ENCODE measurements at places on chromosomes 11 and 22.

- no peak for DNase-seq
These were observed 89.6 kb downstream of the RASSF10 start for GRCh38 chr11:13098616-13099289.

- DNase-seq: no peak
These were observed 18.2 kb downstream of the C11orf91 start for GRCh38 chr11:33682446-33682845.

- DNase-seq: no peak
These were observed 404.2 kb downstream of the LUZP2 start for GRCh38 chr11:24900960-24901549.

- DNase-seq: no peak
These were observed 25.9 kb upstream of the KCNJ11 start for GRCh38 chr11:17414317-17414737.

DNA sequence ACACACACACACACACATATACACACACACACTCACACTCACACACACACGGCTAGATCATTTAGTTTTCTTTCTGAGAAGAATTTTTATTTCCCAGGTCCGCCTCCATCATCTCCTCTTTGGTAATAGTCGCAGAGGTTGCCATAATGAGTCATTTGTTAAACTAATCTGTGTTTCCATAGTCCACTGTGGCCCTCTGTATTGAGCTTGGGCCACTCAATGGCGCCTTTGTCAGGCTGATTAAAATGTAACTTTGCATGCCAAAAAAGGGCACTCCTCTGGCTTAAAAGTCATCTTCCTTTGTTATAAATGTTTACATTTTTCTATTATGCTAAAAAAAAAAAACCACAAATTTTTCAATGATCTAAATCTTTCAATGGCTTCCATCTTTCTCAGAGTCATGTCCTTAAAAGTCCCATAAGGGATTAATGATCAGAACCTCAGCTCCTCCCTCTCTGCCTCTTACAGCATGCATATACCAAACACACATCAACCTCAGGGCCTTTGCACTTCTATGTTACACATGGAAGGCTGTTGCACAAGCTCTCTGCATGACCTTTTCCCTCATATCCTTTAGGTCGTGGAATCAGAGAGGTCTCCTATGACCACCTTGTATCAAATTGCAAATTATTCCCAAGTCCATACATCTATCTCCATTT, 35.3 kb downstream of the EHF start:
- no peak for DNase-seq

GRCh38 chr11:19978668-19979518, 181.4 kb downstream of the DBX1 start:
- DNase-seq: no peak

Measured in type B pancreatic cell (in vitro differentiated cells).